CD4-positive, alpha-beta T cell treated with Interferon gamma for 1 hour (primary cell): ENCODE measurements at places on chromosomes 3 and 15.
A peak's percentile ranks its signal among the peaks of the same experiment; 100 is the strongest.

DNA sequence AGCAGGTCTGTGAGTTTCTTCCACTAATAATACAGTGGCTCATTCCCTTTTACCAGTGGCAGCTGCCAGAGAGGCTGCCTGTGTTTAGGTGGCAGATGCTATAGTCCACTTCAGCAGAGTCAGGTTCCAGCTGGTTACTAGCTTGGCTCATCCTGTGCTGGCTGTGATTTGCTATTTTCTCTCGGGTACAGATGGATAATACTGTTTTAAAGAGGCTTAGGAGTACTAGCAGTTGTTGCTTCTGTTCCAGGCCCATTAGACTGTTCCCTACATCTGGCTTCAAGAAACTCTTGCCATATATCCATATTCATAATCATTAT is 41.0 kb downstream of the ZNF609 start:
- no peak for DNase-seq

- DNase-seq, result no peak
These were observed 9.5 kb downstream of the CAV3 start for GRCh38 chr3:8743021-8743601.

GRCh38 chr3:119628816-119629445 is 31.2 kb downstream of the PLA1A start:
- peak; percentile 26 for DNase-seq

DNA sequence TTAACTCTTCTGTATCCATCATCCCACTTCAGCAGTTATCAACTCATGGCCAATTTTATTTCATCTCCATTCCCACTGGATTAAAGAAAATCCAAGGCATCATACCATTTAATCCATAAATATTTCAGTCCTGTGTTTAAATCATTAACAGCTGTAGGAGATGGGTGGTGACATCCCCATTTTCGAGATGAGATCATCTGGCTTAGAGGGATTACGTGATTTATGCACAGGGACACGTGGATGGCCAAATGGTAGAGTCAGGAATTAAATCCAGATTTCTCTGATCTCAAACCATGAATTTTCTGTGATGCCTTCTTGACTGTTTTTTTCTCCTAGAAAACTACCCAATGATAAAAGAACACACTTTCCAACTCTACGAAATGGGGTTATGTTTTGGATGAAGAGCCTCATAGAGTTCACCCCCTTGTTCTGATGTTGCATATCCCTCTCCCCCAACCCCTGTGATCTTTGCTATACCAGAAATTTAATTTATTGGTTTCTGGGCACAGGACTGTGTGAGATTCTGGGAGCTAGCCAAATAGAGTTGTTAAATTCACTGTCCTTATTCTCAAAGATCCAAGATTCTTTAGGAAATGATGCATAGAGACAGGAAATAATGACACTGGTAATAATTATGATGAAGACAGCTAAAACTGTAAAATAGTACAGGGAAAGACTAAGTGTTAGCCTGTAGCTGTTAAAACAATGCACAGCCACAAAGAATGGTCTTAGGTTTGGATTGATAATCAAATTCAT is 7.4 kb downstream of the ZNF589 start:
- DNase-seq, result no peak

DNA sequence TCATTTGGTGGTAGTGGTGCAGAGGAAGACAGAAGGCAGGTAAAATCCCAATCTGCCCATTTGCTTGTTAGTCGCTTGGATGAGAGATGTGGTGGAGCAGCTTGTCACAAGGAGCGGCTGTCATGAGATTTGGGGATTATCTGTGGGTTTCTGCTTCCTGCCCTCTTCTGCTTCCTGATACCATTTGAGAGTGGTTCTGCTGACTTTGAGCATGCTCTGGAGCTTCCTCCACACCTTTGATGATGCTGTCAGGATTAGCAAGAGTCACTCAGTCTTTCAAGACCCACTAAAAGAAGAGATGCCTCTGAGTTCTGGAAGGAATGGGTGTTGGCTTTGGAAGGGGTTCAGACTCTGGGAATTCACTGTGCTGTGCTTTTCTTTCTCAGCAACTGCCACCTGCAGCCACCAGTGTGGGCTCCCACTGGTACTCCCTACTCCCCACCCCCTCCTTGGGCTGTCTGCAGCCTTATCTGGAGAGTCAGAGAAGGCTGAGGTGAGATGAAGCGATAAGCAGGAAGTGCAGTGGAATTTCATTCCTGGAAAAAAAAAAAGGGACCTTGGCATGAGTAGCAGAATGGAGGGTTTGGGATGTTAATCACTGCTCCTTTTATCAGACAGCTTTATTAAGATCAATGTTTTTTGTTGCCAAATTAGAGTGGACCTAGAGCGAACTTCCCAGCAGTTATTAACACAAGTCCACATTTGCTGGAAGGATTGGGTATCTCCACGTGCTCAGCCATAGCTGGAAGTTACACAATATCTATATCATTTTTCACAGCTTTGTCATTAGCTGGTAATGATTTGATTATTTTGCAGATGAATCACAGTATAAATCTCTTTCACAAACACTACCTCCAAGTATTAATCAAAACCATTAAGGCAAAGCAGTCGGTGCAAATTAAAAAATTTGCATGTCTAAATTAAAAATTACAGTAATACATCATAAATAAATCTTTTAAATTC is 233.0 kb upstream of the SATB1 start:
- no peak for DNase-seq

DNA sequence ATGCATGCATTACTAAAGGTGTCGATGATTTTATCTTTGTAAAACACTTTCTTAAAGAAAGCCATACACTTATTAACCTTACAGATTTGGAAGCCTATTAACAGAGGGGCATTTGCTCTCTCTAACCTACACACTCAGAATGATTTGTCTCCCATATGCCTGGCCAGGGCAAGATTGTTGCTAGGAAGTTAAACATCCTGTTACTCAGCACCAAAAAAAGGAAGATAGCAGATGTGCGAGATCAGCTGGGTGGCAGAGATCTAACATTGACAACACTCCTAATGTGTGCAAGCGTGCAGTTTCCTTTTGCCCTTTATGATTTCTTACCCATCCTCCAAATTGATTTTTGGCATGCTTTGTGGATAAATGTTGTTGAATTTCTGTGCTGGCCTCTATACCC is 73.9 kb upstream of the TMEM108 start:
- no peak for DNase-seq

- DNase-seq, result peak; percentile 19
These were observed 658 bp downstream of the EOGT start for GRCh38 chr3:69012800-69013252.

DNA sequence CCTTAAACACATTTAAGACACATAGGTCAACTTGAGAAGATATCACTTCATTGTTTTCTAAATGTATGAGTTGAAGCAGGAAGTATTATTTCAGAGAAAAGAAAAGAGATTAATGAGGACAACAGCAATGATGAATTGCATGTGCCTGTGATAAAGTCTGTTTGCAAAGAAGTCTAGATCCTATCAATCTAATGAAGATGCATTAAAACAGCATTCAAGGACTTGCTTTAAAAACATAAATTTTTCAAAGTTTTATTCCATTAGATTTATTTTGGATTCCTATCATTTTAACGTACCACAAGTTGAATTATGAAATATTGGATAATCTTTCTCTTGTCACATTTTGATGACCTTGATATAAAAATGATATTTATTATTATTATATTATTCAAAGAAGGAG is 642.5 kb upstream of the CCDC54 start:
- no peak for DNase-seq

DNA sequence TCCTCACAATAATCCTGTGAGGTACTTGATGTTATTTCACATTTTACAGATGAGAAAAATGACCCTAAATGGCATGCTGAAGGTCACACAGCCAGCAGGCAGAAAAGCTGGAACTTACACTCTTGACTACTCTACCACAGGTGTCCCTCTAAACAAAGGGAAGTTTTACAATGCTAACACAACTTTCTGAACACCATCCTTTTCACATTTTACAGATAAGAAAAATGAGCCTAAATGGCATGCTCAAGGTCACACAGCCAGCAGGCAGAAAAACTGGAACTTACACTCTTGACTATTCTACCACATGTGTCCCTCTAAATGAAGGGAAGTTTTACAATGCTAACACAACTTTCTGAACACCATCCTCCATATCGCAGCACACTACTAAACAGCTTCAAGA is 35.6 kb downstream of the TMCC1 start:
- no peak for DNase-seq

- no peak for DNase-seq
These were observed 9.3 kb upstream of the EPHB3 start for GRCh38 chr3:184552296-184552695.

GRCh38 chr15:37794947-37795346 is 139.5 kb upstream of the TMCO5A start:
- no peak for DNase-seq

DNA sequence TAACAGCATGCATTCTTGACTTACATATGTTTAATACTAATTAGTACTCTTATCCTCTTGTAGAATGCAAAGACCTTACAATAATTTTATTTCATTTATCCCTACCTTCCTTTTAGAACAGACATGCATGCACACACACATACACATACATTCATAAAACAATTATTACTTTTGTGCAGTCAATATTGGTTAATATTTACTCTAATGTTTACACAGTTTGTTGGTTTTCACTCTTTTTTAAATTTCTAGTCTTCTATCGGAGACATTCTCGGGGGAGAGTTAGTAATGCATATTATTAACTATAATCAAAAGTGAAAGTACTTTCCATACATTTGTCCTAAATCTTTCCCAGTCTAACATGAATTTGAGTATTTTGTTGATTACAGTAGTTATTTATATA is 317.7 kb upstream of the DPH6 start:
- DNase-seq, result no peak

DNA sequence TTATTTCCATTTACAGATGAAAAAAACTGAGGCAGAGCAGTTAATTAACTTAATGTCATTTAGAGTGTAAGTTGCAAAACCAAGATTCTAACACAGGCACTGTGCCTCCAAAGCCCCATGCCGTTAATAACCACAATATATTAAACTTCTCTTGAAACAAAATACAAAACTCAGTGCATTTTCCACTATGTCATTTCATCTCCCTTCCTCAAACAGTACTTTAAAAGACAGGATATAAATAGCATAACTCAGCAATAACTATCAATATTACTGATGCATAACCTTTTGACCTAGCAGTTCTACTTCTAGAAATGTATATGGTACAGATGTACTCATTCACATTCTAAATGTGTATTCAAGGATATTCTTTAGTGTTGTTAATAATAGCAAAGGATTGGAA is 5.1 kb upstream of the TASOR start:
- no peak for DNase-seq

- DNase-seq, result no peak
These were observed 1.6 kb downstream of the SERP1 start for GRCh38 chr3:150544726-150545125.

- DNase-seq, result no peak
These were observed 188.4 kb upstream of the ICE2 start for GRCh38 chr15:60667190-60667868.

DNA sequence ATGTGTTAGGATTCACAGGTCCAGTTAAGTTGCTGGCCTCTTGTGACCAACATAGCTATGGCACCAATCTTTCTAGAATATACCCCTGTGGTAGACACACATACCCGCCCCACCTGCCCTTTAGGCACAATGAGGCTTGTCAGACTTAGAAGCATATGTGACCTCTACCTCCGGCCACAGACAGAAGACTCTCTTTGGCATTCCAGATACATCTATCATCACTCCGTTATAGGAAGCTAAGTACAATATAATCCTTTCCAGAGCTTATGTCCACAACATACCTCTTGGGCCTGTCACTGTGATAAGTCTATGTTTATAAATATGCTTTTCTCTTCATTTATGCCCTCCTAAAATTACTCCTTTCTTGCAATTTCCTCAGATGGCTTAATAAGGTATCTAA is 39.8 kb downstream of the CD47 start:
- no peak for DNase-seq

DNA sequence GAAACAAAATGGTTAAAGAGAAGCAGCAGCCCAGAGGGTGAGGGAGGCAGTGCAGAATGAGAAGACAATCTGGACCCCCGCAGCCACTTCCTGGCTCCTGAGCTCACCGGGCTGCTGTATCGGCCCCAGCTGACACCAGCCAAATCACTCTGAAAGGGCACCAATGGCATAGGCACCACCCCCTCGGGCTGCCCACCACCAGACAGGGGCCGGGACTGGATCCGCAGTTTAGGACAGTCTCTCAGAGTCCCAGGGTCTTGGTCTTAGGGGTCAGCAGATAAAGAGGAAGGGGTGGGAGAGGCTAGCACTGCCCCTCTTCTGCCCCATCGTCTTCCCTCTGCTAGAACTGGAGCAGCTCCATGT is 17.9 kb upstream of the EHD4 start:
- no peak for DNase-seq

DNA sequence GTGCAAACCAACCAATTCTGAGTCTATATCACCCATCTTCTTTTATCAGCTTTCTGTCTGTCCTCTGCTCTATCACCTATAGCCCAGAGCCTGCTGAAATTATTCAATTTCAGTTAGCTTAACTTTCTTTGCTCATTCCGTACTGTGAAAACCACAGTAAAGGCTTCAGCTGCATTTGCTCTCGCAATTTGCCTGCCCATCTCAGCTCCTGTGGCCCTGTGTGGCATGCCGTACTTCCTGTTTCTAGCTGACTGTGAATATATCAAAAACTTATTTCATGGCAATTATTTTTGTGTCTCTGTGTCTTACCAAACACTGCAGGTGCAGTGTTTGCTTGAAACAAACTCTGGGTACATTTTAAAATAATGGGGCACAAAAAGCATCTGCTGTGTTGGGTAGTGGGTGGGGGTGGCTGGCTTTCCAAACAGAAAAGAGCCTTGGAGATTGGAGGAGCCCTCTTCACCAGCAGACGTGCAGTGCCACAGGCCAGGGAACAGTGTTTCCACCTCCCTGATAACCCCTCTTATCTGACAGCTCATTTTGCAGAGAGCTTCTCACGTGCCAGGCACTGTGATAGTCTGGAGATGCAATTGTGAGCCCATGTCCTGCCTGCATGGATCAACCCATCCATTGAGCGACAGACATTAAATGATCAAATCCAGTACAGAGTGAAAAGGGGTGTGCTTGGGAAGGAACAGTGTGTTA is 45.2 kb downstream of the GASK1A start:
- peak; percentile 59 for DNase-seq

GRCh38 chr15:97350813-97351212 is 609.7 kb upstream of the ARRDC4 start:
- DNase-seq, result no peak

DNA sequence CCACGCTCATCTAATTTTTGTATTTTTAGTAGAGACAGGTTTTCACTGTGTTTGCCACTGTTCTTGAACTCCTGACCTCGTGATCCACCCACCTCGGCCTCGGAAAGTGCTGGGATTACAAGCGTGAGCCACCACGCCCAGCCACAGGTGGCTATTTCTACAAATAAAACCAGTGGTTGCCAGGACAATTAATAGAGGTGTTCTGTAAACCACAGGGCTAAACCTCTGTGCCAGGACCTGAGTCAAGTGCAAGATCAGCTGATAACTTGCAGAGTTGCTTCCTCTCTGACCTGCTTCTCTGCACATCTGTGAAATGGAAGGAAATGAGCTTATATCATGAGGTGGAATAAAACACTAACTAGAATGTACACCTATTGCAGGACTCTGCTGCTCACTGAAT is 72.8 kb downstream of the CD200R1L start:
- peak; percentile 53 for DNase-seq

GRCh38 chr3:127822682-127823425 is 539 bp upstream of the MGLL start:
- peak; percentile 37 for DNase-seq

GRCh38 chr3:161914703-161915417 is 418.3 kb downstream of the OTOL1 start:
- no peak for DNase-seq
